ENCODE measurements at places on chromosomes 13 and 19. TPM values are rescaled to one million over a fixed set of nuclear protein-coding genes. Genes with fewer than 3 reads are reported as not detected.

The PGLYRP2 gene
- not detected for total RNA-seq

The CEACAM19 gene
- 1.3 TPM for total RNA-seq

The SYNE4 gene
- 1.9 TPM for total RNA-seq

The ATCAY gene
- not detected for total RNA-seq
